RKO (cell line): ENCODE measurements at places on chromosomes 11 and 22.

DNA sequence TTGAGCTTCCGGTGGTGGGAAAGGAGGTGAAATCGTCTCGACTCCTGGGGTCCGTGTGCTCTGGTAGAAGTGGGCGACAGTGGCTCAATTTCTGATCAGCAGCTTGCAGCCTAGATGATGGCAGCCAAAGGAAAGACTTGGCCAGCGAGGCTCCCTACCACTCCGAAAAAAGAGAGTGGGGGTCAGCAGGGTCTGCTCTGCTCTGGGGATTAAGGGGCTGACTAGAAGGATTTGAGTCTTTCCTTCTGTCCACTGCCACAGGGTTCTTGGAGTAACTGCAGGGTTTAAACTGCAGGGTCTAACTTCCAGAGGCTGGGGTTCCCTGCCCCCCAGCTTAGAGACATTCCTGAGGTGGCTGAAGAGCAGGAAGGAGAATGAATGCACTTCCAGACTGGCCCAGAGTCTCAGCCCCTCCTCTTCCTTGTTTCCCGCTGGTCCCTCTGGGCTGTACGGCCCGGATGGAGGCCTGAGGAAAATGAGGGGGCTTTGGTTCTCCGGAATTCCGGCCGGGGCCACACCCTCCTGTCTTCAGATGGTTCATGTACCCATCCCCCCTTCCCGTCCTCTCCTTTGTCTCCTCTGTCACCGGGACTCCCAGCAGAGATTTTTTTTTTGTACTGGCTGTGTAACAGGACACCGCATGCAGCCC, 907 bp downstream of the SERPINH1 start:
- DNase-seq = peak; percentile 83

- DNase-seq = no peak
Measured at GRCh38 chr22:24504956-24505736, 10.0 kb downstream of the UPB1 start.

- no peak for DNase-seq
Measured at GRCh38 chr22:35445933-35446332, 46.0 kb downstream of the MCM5 start.

GRCh38 chr11:13355191-13355590, 77.6 kb downstream of the BMAL1 start:
- no peak for DNase-seq

GRCh38 chr11:110087812-110088534, 5.2 kb upstream of the ZC3H12C start:
- DNase-seq = no peak

- no peak for DNase-seq
Measured at GRCh38 chr11:68373815-68374501, 61.6 kb downstream of the LRP5 start.

GRCh38 chr22:37023743-37024338, 4.3 kb downstream of the MPST start:
- DNase-seq = no peak

DNA sequence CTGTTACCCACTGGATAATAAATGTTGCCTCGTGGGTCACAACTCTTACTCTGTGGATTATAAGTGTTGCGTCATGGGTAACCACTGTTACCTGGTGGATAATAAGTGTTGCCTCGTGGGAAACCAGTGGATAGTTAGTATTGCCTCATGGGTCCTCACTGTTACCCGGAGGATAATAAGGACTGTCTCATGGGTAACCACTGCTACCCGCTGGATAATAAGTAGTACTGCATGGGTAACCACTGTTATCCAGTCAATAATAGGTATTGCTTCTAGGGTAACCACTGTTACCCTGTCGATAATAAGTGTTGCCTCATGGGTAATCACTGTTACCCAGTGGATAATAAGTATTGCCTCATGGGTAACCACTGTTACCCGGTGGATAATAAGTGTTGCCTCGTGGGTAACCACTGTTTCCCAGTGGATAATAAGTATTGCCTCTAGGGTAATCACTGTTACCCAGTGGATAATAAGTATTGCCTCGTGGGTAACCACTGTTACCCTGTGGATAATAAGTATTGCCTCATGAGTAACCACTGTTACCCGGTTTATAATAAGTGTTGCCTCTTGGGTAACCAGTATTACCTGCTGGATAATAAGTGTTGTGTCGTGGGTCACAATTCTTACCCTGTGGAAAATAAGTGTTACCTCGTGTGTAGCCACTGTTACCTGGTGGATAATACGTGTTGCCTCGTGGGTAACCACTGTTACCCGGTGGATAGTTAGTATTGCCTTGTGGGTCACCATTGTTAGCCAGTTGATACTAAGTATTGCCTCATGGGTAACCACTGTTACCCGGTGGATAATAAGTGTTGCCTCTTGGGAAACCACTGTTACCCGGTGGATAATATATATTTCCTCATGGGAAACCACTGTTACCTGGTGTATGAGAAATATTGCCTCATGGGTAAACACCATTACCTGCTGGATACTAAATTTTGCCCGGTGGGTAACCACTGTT, 15.7 kb upstream of the NXPE4 start:
- DNase-seq = no peak

- DNase-seq = no peak
Measured at GRCh38 chr11:87284306-87284705, 246.6 kb downstream of the TMEM135 start.

GRCh38 chr11:61028135-61028729, 56.8 kb downstream of the CD6 start:
- no peak for DNase-seq

GRCh38 chr11:72786305-72787215, 7.3 kb downstream of the STARD10 start:
- no peak for DNase-seq

- peak; percentile 78 for DNase-seq
Measured at GRCh38 chr11:76918941-76919386, 58.2 kb downstream of the ACER3 start.

- no peak for DNase-seq
Measured at GRCh38 chr22:46033256-46034200, 56.6 kb upstream of the WNT7B start.

GRCh38 chr22:39360242-39360641, 10.5 kb downstream of the SYNGR1 start:
- DNase-seq = no peak

DNA sequence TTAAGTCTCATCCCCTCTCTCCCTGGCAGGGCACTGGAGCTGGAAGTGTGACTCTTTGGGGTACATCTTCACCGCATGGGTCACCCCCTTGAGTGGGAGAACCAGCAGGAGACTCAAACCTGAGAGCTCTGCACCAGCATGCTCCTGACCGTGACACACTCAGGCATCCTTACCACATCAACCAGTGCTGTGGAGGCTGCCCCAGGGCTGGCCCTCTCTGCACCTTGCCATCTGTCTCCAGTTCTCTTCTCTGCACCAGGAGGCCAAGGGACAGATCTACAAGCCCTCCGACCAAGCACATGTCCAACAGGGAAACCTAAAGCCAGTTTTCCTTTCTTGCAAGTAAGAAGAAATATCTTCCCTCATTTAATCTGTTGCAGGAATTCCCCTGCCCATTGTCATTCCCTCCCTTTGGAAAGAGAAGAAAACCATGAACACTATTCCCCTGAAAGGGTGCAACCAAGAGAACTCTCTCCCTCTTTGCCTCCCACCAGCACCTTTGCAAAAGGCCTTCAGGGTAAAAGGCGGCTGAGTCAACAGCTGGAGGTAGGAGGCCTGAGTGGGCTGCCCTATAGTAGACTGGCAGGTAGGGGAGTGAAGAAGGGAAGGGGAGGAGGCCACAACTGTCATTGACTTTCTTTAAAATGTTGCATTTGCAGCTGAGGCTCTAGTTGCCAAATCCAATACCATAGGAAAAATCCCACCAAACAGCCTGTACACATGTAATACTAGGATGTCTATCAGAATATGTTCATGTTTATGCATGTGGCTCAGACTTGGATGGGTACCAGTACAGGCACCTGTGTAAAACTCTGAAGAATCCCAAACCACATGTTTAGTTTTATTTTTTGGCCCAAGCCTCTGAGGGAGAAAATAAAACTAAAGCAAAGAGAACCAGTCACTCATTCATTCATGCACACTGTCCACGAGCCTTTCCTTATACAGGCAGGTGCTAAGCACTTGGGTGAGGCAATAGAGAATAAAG, 117.0 kb downstream of the WT1 start:
- DNase-seq = no peak

DNA sequence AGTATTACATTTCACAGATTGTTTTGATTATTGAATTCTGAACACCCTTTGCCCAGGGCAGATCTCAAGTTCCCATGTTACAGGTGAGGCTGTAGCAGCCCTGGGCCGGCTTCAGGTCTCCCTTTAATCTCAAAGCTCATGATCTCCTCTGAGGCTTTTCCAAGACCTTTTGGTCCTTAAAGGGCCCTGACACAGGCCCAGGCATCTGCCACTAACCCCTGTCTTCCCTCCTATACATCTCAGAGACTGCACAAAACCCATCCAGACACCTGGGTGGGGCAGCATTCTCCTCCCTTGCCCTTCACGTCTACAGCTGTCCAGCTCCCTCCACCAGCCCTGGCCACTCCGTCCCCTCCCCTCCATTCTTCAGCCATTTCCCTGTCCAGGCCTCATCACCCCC, 37.8 kb downstream of the PDE2A start:
- DNase-seq = no peak

DNA sequence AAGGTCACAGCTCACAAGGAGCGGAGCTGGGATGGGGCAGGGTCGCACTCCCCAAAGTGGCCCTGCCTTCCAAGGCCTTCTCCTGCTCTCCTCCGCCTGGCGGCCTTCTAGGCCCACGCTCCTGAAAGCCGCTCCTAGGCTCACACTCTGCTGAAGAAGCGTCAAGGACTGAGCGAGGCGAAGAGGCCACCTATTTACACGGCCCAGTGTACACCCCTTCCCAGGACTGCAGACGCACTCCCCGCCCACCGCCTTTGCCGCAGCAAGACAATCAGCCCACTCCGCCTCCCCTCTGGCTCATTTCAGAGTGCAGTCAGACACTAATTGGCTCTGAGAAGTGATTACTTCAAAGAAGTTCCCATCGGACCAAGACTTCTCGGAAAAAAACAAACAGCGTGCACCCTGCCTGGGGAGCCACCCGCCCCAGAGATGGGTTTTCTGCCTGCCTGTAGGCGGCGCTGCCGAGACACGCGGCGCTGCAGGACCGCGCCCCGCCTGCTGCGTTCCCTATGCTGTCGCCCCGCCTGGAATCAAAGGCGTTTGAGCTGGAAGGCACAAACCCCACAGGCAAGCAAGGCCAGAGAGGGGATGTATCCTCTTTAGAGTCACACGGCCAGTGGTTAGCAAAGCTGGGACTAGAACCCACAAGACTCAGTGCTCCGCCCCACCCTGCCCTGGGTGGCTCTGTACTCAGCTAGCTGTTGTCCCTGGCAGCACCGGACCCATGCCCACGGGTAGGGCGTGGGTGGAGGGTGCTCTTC, 414.8 kb downstream of the BUD13 start:
- DNase-seq = no peak

- DNase-seq = no peak
Measured at GRCh38 chr11:20458905-20459632, 71.6 kb downstream of the PRMT3 start.

DNA sequence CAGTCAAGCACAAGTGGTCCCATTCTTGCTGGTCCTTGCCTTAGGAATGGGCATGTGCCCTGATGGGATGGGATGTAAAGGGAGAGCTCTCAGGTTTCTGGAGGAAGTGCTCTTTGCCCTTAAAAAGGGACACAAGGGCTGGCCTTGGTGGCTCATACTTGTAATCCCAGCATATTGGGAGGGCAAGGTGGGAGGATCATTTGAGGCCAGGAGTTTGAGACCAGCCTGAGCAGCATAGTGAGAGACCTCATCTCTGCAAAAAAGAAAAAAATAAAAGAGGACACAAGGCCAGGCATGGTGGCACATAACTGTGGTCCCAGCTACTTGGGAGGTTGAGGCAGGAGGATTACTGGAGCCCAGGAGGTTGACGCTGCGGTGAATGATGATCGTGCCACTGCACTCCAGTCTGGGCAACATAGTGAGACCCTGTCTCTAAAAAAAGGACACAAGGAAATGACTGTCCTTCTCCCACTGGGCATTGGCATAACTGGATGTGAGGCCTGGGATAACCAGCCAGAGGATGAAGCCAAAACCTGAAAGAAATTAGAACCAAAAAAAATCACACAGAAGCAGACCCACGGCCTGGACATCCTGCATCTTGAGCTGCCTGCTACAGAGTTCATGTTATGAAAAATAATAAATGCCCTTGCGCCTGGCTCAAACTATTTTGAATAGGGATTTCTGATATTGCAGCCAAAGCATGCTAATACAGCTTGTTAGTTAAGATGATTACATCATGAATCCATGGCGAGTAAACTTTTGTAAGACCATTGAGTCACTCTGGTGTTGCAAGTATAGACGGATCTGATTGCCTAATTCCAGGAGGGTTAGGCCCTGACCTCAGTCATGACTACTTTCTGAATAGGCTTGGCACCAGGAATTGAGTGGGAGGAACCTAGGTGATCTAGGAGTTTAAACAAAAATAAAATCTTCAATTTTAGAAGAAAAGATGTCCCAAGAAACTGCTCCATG, 12.9 kb upstream of the CRKL start:
- DNase-seq = peak; percentile 98

DNA sequence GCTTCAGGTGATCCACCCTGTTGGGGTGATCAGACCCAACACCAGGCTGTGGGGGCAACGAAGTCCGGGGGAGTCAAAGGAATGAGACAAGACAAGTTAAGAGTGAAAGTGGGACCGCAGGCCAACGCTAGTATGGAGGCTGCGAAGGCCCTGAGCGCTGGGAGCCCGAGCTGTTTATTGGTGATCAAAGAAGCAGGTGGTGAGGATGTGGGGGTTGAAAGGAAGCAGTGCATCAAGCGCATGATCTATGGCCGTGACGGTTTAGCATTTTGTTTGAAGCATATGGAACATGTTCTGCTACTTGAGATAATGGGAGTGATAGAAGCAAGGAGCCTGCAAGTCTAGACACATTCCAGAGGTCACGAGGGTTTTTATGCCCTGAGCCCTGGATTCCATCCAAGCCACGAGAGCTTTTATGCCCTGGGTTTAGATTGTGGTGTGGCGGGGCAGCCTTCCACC, 49.5 kb downstream of the MCHR1 start:
- DNase-seq = no peak

DNA sequence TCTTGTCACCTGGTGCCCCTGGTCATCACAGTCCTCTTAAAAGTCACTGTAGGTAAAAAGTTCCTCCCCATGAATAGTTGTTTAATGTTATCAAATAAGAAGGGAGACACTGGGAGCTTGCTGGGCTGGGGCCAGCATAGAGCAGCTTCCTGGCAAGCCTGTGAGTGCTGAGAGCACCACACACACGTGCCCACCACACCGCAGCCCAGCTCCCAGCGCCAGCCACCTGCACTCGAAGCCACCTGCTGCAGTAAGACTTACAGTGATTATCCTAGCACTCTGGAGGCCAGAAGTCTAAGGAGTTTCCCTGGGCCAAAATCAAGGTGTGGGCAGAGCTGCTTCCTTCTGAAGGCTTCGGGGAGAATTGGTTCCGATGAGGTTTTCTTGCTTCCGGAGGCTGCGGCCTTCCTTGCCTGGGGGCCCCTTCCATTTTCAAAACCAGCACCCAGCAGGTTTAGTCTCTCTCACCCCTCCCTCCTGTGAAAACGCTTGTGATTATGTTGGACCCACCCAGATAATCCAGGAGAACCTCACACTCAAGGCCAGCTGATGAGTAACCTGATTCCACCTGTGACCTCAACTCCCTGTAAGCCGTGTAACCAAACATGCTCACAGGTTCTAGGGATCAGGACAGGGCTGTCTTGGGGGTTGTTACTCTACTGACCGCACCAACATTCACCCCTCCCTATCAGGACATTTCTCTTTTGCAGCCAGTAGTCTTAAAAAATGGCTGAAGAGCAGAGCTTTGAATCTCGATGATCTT, 687.2 kb downstream of the TBC1D22A start:
- DNase-seq = no peak

GRCh38 chr11:76236092-76236999, 30.0 kb upstream of the WNT11 start:
- DNase-seq = peak; percentile 79
